HuH-7.5 (cell line): ENCODE measurements at places on chromosomes 1 and 21.
A peak's percentile ranks its signal among the peaks of the same experiment; 100 is the strongest.

- no peak for DNase-seq
Observed at GRCh38 chr1:159092036-159092760, 15.6 kb upstream of the AIM2 start.

DNA sequence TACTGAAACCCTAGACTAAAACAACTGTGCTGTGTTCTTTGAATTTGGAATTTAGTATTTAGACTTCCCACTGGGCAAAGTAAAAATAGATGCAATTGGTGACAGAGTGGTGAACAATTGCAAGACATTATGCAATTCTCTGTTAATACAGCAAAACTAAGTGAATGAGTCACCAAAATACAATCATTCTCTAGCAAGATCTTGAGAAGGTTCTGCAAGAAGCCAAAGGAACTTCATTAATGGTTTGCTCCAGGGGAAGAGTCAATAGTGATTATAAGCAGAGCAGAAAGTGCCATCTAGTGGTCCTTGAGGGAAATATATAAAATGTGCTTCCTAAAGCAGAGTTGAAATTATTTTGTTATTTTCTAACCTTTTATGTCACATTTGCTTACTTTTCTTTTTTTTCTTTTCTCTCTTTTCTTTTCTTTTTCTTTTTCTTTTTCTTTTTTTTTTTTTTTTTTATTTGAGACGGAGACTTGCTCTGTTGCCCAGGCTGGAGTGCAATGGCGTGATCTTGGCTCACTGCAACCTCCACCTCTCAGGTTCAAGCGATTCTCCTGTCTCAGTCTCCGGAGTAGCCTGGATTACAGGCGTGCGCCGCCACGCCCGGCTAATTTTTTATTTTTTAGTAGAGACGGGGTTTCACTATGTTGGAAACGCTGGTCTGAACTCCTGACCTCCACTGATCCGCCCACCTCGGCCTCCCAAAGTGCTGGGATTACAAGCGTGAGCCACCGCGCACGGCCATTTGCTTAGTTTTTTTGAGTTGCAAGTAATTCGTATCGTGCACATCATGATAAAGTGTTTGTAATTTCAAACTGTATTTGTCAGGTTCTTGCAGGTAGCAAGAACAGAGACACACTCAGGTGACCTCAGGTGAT is 99.2 kb downstream of the CTH start:
- peak; percentile 31 for DNase-seq

GRCh38 chr21:39000496-39000895 is 182.8 kb downstream of the PSMG1 start:
- no peak for DNase-seq

GRCh38 chr1:35379317-35380000 is 111.0 kb downstream of the ZMYM4 start:
- DNase-seq = no peak

DNA sequence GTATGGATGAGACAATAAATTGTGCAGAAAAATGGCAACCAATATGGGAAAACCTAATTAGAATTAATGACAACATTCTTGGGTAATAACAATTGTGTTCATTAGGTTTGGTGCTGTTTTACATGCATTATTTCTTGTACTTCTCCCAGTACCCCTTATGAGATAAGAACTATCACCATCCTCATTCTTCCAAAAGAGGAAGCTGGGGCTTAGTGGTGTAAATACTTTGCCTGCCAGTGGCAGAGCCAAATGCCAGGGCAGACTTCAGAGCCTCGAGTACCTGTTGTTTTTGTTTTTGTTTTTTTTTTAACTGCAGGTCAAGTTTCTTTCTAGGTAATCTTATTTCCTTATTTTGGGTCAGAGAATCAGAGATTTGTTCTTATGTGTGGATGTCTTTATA is 206.4 kb downstream of the RHOU start:
- no peak for DNase-seq

DNA sequence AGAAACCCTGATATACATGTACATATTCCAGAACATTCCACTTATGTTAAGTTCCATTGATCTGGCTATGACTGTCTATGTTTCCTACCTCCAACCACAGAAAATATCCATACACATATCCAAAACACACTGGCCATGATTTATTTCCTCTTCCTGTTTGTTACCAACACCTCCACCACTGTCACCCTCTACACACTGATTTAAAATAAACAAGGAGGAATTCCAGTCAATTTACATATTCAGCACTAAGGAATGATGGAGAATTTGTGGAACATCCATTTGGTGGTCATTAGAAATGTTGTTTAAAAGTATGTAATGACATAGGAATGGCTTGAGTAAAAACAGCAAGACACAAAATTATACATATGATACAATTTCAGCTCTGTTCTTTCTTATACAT is 5.5 kb upstream of the STX6 start:
- DNase-seq = no peak

GRCh38 chr21:44949779-44950198 is 10.0 kb downstream of the SLX9 start:
- peak; percentile 95 for DNase-seq

GRCh38 chr21:45130324-45130774 is 56.0 kb downstream of the ADARB1 start:
- DNase-seq = no peak

DNA sequence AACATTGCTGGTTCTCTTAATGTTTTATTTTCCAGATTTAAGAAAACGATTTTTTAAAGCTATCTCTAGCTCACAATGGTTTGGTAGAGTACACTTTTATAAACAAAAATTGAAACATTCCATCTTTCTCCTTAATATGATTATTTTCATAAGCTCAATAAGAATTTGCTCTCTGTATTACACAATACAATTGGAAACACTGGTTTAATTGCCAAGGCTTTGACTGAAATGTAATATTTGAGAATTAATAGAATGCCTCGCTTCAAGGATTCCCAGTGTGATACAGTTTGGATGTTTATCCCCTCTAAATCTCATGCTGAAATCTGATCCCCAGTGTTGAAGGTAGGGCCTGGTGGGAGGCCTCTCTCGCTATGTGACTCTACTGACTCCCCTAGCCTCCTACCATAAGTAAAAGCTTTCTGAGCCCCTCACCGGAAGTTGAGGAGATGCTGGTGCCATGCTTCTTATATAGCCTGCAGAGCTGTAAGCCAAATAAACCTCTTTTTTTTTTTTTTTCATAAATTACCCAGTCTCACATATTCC is 67.4 kb downstream of the DDAH1 start:
- DNase-seq = no peak

DNA sequence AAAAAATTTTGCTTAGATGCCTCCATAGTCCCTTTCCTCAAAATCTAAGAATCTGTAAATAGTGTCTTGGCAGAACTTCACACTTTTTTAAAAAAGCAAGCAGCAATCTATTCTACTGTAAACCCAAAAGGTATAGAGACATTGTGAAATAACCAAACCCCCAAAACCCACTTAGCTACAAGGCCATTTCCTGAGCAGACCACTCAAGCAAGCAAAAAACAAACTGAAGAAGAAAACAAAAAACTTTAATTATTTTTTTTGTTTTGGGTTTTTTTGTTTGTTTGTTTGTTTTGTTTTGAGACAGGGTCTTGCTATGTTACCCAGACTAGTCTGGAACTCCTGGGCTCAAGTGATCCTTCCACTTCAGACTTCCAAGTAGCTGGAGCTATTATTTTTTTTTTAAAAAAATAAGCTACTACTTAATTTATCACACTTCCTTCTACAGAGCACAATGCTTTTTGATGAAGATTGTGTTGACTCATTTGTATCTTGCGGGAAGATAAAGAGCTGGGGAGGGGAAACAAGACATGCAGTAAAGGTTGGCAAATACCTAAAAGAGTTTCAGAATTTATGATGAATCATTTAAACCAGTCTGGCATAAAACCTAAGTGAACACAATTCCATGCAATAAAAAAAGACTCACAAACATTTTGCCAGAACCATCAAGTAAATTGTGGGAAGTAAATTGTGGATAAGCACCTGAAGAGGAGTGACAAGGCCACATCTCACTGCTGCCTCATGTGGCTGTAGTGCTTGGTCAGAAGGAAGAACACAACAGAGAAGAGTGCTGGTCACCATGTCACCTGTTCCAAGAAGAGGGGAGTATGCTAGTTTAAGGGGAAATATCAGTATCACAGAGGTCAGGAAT is 2.7 kb upstream of the PTPN22 start:
- peak; percentile 15 for DNase-seq

DNA sequence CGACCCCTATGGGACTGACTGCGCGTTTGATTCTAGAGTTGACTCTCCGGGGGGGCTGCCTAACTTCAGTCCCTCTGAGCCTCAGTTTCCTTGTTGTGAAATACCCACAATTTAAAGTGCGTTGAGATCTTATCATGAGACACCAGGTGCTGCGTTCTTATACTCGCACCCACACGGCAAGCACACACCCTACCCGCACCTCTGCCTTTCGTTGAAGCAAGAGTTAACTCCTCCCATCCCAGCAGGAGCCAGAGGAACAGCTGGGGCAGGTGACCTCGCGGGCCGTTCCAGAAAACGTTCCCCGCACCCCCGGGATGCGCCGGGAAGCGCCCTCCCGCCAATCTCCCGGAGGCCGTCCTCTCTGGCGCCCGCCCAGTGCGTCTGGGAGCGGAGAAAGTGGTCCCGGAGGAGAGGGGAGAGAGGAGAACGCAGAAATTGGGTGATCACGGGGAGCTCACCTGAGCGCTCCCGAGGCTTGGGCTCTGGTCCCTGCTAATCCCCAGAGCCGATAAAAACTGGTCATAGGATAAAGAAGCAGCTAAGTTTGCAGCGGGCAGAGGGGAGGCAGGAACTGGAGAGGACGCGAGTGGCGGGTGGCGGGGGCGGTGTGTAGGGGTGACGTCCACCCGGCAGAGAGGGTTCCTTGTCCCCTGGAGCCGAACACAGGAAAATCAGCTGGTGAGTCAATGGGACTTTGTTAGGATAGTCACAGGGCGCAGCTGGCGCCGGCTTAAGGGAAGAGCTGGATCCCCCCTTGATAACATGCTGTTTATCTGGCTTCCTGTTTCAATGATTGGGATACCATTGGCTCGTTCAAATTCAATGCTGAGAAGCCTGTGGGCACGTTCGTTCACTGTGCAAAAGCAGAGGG is 869 bp downstream of the NAV1 start:
- no peak for DNase-seq

- DNase-seq = no peak
Observed at GRCh38 chr1:58927041-58927721, 143.3 kb upstream of the JUN start.

GRCh38 chr21:15004721-15005370 is 60.0 kb downstream of the NRIP1 start:
- DNase-seq = no peak

- DNase-seq = no peak
Observed at GRCh38 chr1:171780583-171781175, 781 bp upstream of the METTL13 start.

- DNase-seq = no peak
Observed at GRCh38 chr1:74235153-74235552, at the start of gene TNNI3K. TSS of gene TNNI3K (plus strand) at chr1:74235387. CDS start at chr1:74235452, 65 bp downstream.

DNA sequence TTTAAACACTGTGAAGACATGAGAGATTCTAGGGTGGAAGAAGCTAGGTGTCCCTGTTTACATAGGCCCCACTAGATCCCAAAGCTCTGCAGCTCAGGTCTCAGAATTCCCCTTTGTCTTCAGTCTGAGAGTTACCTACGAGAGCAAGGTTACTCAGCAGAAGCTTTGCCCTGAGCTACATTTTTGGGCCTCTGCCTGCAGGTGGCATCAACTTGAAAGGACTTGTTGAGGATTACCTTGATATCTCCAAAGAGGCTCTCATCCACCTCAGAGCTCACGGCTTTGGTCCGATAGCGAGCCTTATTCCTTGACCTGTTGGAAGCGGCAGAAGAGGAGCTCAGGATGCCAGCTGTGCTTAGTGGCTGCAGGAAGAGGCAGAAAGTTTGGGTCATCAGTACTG is 7.0 kb downstream of the CFAP45 start:
- no peak for DNase-seq

DNA sequence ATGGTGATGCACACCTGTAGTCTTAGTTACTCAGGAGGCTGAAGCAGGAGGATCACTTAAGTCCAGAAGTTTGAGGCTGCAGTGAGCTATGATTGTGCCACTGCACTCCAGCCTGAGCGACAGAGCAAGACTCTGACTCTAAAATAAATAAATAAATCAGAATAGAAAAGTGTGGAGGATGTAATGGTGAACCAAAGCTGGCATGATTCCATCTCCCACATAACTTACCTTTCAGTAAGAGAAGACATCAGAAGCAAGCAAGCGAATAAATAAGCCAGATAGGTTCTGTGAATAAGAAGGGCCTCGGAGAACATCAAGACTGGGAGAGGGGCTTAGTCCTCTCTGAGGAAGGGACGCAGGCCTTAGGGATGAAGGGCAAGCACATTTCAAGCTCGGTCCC is 59.5 kb downstream of the TOMM20 start:
- no peak for DNase-seq

DNA sequence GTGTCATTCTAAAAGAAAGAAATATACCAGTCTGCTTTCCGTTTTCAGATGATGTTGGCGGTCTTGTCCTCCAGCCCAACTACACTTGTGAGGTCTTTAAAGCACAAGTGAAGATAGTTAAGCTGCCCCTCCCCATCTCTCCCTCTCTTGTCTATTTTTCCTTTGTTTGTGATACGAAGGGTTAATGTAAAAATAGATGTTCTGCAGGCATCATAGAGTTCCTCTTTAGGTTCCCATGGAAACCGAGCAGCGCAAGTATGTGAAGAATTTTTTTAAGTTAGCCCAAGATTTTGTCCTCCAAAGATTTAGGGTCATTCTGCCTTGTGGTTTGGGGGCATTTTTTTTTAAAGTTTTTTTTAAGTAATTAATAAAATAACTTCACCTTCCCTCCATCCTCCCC is 232.4 kb upstream of the AJAP1 start:
- no peak for DNase-seq

- DNase-seq = no peak
Observed at GRCh38 chr1:1781526-1781903, 3.2 kb upstream of the NADK start.

DNA sequence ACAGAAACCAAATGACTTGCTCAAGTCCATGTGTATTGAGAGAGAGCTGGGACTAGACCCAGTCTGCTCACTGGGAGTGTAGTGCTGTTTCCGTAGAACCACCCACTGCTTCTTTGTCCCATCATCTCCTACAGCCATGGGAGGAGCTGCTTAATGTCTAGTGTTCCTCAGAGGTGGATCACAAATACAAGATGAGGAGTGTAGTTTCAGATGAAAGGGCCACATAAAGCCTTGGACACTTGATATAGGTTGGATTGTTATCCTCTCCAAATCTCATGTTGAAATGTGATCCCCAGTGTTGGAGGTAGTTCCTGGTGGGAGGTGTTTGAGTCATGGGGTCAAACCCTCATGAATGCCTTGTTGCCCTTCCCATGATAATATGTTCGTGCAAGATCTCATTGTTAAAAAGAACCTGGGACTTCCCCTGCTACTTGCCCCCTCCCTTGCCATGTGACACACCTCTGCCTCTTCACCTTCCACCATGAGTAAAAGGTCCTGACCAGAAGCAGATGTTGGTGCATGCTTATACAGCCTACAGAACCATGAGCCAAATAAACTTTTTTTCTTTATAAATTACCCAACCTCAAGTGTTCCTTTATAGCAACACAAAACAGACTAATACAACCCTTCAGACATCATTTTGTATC is 127.5 kb upstream of the DNAH14 start:
- no peak for DNase-seq
